Activated T-helper 17 cell treated with anti-CD3 and anti-CD28 coated beads, Interleukin-2, amount 50 U/mL, for 72 hours (primary cell): ENCODE measurements at places on chromosomes 5 and 9. TPM values are rescaled to one million over a fixed set of nuclear protein-coding genes. Genes with fewer than 3 reads are reported as not detected.

The ZNF484 gene
- 17.0 TPM for total RNA-seq

The NCS1 gene
- total RNA-seq, result 30.4 TPM

The GABRA6 gene
- total RNA-seq, result not detected

The RAPGEF1 gene
- total RNA-seq, result 167 TPM

The BHMT gene
- total RNA-seq, result not detected

The PCDHB5 gene
- not detected for total RNA-seq

DNA sequence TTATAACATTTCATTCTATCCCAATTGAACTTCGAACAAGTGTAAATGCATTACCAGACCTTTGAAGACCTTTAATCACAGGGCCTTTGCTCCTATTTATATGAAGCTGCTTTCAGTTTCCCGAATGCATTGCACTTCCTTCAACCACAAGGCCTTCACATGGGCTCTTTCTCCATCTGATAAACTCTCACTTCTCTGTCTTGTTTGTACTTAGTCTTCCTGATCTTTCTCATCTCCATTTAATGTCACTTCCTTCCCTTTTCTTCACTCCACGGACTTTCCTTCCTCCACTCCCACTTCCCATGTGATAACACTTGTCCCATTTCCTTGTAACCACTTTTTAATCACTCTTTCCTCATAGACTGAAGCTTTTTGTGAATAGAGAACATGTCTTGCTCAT, 74.3 kb upstream of the TNC start:
- no peak for ATAC-seq

DNA sequence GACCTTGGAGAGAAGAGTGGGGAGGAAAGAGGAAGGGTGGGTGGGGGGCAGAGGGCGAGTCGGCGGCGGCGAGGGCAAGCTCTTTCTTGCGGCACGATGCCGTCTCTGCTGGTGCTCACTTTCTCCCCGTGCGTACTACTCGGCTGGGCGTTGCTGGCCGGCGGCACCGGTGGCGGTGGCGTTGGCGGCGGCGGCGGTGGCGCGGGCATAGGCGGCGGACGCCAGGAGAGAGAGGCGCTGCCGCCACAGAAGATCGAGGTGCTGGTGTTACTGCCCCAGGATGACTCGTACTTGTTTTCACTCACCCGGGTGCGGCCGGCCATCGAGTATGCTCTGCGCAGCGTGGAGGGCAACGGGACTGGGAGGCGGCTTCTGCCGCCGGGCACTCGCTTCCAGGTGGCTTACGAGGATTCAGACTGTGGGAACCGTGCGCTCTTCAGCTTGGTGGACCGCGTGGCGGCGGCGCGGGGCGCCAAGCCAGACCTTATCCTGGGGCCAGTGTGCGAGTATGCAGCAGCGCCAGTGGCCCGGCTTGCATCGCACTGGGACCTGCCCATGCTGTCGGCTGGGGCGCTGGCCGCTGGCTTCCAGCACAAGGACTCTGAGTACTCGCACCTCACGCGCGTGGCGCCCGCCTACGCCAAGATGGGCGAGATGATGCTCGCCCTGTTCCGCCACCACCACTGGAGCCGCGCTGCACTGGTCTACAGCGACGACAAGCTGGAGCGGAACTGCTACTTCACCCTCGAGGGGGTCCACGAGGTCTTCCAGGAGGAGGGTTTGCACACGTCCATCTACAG, 760 bp downstream of the NPR3 start:
- no peak for ATAC-seq

DNA sequence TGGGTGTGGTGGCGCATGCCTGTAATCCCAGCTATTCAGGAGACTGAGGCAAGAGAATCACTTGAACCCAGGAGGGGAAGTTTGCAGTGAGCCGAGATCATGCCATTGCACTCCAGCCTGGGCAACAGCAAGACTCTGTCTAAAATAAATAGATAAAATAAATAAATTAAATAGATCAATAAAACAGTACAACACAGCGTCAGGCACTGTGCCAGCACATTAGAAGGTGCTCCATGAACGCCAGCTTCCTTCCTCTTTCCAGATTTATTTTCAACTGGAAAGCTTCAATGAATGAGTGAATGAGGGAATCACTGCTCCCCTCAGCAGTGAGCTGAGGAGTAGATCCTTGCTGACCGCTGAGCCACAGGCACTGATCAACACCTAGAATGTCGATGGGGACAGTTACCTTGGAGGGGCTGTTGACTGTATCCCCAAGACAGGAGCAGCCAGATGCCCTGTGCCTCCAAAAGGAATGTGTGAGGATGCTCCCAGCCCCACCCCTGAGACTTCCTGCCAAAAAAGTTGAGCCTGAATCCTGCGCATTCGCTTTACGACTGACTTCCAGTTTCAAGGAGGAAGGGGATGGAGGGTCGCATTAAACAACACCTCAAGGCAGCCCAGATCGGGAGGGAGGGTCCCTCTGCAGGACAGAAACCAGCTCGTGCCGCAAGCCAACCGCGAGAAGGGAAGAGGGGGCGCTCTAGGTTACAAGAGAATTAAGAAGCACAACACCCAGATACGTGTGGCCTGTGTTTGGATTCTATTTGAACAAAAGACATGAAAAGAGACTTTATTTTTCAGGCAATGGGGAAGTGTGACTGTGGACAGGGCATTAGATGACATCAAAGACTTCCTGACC, 54.0 kb upstream of the CNOT6 start:
- ATAC-seq, result no peak

- no peak for ATAC-seq
These were observed 120.6 kb downstream of the DAB2IP start for GRCh38 chr9:121771851-121772599.

DNA sequence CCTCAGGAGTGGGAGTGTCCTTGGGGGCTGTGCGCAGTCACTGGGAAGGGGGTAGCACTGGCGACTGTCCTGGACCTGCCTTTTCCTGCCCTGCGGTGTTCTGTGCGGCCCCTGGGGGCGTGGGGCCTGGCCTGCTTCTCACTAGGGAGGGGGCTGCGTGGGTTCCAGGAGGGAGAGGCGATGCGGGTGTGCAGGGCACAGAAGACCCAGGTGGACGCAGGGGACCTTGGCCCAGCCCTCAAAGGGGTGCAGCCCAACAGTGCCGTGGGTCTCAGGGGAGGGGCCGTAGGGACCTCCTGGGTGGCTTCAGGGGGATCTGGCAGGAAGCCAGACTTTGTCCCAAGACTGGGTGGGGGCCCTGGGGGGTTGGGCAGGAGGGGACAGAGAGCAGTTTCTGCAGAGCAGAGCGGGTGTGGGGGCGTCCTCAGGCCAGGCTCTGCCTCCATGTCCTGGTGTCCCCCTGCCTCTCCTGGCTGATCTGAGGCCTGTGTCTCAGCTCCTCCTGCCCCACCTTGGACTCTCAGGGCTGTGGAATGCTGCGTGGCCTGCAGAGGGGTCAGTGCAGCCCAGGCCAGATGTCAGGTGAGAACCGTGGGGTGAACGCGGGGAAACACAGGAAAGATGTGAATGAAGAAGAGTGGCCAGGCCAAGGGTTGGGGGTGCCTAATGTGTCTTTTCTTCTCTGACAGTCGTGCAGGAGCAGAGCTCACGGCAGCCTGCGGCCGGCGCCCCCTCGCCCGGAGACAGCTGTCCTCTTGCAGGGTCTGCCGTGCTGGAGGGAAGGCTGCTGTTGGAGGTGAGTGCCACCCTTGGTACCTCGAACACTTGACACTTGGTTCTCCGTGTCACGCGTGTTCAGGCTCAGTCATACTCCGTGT, 54.6 kb downstream of the AHRR start:
- ATAC-seq, result no peak

DNA sequence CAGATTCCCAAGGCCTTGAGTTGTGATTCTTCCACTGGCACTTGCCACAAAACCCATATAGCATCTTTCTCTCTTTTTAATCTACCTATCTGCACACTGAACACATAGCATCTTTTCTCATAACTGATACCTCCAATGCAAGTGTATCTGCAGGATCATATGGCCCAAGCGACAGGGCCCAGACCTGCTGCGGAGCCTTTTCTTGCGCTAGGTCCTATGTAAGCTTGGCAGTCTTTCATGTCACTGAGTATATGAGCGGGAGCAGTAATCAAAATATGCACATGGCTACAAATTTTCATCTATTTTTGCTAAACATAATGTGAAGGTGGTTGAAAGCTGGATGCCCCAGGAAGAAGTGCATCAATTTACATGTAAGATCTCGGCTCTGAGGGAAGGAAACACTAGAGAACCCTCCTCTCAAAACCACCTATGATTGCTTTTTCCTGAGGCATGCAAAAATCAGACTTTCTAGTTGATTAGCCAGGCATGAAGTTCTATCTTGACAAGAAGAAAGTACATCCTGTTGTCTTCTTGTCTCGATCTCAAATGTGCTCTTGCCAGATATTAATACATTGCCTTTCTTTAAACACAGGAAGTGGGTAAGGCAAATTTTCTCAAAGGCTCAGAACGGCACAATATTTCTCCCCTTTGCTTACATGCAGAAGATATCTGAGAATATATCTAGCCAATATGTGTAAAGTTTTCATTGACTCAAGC, 26.9 kb upstream of the CEMIP2 start:
- ATAC-seq, result peak; percentile 58

GRCh38 chr5:98170994-98171393, 602.5 kb upstream of the RGMB start:
- no peak for ATAC-seq

- no peak for ATAC-seq
These were observed 25.8 kb downstream of the ADAMTSL2 start for GRCh38 chr9:133560311-133560710.

DNA sequence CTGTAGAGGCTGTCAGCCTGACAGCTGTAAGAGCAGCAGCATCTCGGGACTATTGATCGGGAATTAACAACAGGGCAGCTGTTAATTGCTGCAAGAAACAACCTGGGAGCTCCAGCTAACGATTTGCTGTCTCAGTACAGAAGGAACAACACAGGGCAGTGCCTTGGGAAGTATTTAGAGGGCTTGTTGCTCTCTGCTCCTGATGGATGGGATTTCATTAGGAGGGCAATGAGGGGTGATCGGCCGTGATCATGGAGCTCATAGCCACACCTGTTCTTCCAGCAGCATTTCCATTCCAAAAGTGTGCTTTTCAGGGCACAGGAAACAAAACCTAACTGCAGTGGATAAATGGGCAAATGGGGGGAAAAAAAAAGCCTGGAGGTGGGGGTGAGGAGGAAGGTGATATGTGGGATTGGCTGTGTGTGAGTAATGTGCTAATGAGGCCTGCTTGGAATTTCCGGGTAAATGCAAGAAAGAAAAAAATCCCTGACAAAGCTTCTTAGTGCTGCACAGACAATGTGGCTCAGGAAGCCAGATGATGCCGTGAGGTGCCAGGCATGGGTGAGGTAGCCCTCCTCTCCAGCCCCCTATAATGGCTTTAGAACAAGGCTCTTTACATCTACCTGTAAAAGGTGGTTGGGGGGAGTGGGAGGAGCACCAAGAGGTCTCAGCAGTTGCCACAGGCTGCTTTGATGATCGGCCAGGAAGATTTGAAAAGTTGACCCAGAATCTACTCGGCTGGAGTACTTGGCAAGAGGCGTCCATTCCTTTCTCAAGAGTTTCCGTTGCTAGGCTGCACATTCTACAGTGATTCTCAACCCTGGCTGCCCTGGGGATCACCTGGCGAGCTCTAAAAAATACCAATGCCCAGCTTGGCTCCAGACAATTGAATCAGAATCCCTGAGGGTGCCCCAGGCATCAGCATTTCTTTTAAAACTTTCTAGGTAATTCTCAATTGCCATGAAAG, 139.5 kb upstream of the KLF9 start:
- ATAC-seq, result no peak

- no peak for ATAC-seq
These were observed 17.4 kb downstream of the GPX3 start for GRCh38 chr5:151037561-151038411.

DNA sequence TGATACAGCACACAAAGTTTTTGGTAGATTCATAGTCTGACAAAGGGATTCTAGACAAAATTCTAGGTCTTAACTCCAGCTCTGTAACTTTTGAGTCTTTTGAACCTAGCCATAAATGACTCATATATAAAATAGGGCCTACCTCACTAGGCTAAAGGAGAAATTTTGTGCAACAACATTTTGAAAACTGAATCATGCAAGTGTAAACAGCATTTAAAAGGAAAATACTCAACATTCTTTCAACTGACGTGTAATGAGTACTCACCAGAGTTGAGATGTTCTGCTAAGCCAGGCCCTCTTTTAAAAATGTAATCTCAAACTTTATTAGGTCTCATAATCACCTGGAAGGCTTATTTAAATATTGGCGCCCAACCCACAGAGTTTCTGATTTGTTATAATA, 113.2 kb downstream of the STK32A start:
- ATAC-seq, result no peak

GRCh38 chr5:158635565-158635964, 464.2 kb downstream of the EBF1 start:
- no peak for ATAC-seq

DNA sequence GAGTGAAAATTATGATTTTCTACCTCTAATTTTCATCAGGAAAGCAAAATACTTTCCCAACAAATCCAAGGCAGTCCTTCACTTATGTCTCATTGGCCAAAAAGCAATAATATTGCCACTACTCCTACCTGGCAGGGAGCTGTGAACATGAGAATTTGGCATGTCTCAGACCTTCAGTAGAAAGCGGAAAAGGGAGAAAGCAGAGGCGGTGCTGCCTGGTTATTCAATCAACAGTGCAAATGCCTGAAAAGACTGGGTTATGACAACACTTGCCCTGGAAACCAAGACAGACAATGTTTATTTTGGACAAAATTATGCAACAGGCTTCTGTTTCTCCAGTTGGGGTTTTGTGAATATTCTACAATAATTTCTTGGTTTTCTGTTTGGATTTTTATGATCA, 194.4 kb downstream of the TAF11L14 start:
- ATAC-seq, result no peak

DNA sequence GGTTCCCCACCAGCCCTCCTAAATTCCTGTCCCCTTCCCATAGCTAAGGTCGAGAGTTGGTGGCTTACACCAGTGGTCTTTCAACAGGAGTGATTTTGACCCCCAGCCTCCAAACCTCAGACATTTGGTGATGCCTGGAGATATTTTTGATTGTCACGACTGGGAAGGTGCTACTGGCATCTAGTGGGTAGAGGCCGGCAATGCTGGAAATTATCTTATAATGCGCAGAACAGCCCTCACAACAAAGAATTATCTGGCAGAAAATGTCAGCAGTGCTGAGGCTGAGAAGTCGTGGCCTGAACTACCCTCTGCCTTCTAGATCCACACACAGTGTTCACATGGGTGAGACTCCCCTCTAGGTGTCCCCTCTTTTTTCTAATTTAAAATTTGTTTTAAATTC, 69.6 kb downstream of the IL31RA start:
- no peak for ATAC-seq

DNA sequence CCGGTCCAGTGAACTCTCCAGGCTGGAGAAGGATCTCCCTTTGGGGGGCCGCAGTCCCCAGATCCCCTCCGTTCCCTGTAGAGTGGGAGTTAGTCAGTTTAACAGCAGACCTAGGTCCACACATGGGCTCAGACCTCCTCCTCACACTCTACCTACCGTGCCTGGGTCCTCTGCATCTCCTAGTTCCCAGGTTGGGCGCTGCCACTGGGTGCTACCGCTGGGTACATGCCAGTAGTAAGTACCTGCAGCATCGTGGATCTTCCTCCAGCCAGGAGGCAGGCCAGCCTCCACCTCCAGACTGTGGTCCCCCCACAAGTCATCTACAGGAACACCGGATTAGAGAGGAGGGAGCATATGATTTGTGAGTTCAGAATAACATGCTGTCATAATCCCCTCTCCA, 802 bp downstream of the APBB3 start:
- no peak for ATAC-seq
